Esophagus muscularis mucosa (tissue), 4 donors: ENCODE measurements at places on chromosomes 2 and 18. TPM values are rescaled to one million over a fixed set of nuclear protein-coding genes. Genes with fewer than 3 reads are reported as not detected.

- peak; percentile 70 for DNase-seq
- H3K36me3 ChIP-seq: no peaks in the 10 kb centered on the region
- no peak overlapping the region for H3K27ac ChIP-seq
- H3K4me1 ChIP-seq: no peaks in the 10 kb centered on the region
- H3K4me3 ChIP-seq: no peak overlapping the region
These were observed 32.0 kb upstream of the SKOR2 start for GRCh38 chr18:47283476-47283875.

DNA sequence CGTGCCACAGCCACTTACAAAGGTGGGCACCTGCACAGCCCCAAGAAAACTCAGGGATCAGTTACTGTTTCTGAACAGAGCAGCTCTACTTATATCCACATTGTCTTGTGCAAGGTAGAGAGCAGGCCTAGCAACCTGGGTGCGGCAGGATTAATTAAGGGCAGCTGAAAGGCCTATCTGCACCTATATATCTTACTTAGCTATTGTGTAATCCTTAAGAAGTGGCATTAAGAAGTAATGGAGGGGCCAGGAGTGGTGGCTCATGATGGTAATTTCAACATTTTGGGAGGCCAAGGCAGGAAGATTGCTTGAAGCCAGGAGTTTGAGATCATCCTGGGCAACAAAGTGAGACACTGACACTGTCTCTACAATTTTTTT lies 12.8 kb upstream of the ARL5A start:
- H3K4me1 ChIP-seq: no peaks in the 10 kb centered on the region
- no peak overlapping the region for H3K27ac ChIP-seq
- H3K36me3 ChIP-seq: no peaks in the 10 kb centered on the region
- no peak for DNase-seq
- no peak overlapping the region for H3K4me3 ChIP-seq

DNA sequence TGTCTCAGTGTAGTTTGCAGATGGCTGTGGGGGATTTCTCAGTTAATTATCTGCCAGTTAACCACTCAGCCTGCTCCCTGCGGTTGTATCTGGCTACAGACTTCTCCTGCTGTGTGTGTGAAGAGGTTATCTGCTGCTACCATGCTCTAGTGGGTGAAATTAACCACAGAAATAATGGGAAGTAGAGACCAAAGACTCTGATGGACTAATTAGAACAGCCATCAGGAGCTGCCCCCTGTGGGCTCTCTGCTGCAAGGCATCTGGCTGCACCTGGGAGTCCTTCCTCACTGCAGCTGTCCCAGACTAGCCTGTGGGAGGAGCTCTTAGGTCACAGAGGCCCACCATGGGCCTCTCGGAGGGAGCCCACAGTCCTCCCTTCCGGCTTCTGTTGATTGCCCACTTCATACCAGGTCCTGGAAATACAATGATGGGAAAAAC lies 66.6 kb downstream of the CTIF start:
- no peak overlapping the region for H3K4me3 ChIP-seq
- DNase-seq: no peak
- H3K27ac ChIP-seq: no peak overlapping the region
- H3K36me3 ChIP-seq: no peaks in the 10 kb centered on the region
- H3K27me3 ChIP-seq: no peaks in the 10 kb centered on the region

GRCh38 chr2:119823734-119824334 lies 64.1 kb downstream of the PTPN4 start:
- no peaks in the 10 kb centered on the region for H3K27me3 ChIP-seq
- no peaks in the 10 kb centered on the region for H3K36me3 ChIP-seq
- H3K4me1 ChIP-seq: no peaks in the 10 kb centered on the region
- H3K4me3 ChIP-seq: no peak overlapping the region

- H3K4me1 ChIP-seq: peaks cover 25% of the 10 kb centered on the region
- H3K27me3 ChIP-seq: peaks cover 4% of the 10 kb centered on the region
- no peak overlapping the region for H3K4me3 ChIP-seq
- DNase-seq: peak; percentile 37
These were observed 3.7 kb downstream of the ALKAL2 start for GRCh38 chr2:283996-284794.

Gene STAM2
- 22.0 TPM for total RNA-seq

Gene ATG9A
- 41.5 TPM for total RNA-seq
